ENCODE measurements at places on chromosomes 16 and 17. TPM values are rescaled to one million over a fixed set of nuclear protein-coding genes. Genes with fewer than 3 reads are reported as not detected.

The ABI3 gene
- polyA plus RNA-seq, result 18.6 TPM

The CARD14 gene
- polyA plus RNA-seq, result 1.3 TPM

The ALOX12B gene
- polyA plus RNA-seq, result 0.81 TPM

DNA sequence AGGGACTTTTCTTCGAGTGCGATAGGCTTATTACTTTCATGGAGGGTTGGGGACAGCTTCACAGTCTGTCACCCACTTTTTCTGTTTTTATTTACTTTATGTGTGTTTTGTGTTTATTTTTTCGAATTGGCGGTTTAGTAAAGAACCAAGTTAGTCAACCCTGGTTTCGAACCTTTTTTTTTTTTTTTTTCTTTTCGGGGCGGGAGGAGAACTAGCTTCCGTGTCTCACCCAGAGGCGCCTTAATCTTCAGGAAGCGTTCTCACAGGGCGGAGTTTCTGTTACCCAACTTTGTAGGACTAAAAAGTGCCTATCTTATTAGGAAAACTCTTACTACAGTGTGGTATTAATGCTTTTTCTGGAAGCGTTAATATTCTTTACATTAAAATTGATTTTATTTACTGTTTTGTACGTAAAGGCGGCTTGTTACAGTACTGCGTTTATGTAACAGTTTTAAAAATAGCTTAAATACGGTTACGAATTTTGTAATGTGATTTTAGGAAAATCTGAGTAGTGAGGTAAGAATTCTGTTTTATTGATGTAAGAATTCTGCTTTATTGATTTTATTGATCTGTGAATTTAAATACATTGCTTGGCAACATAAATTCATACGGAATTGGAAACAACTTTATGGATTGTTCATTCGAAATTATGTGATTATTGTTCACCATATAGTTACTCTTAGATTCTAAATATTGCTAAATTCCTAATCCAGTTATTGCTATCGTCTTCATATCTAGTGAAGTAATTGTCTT is 885 bp downstream of the ZNF207 start:
- H3K4me3 ChIP-seq, result peak overlapping the region; percentile 88
- H3K27ac ChIP-seq, result peak overlapping the region; percentile 98
- DNase-seq, result peak; percentile 73
- H3K27me3 ChIP-seq, result no peaks in the 10 kb centered on the region

DNA sequence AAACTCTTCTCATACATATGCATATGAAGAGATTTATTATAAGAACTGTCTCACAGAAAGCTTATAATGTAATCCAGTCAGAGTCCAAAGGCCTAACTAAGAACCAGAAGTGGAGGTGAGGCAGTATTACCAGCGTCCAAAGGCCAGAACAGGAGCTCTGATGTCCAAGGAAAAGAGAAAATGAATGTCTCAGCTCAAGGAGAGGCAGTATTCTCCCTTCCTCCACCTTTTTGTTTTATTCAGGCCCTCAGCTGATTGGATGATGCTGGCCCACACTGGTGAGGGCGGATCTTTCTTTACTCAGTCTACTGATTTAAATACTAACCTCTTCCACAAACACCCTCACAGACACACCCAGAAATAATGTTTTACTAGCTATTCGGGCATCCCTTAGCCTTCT is 43.4 kb downstream of the FBXL20 start:
- no peaks in the 10 kb centered on the region for H3K27me3 ChIP-seq
- no peak overlapping the region for H3K4me3 ChIP-seq
- DNase-seq, result peak; percentile 84
- no peaks in the 10 kb centered on the region for H3K4me1 ChIP-seq

GRCh38 chr17:49703557-49704277 is 4.0 kb downstream of the SLC35B1 start:
- peak; percentile 94 for DNase-seq
- no peak overlapping the region for H3K4me3 ChIP-seq
- H3K36me3 ChIP-seq, result peaks cover 23% of the 10 kb centered on the region
- H3K27ac ChIP-seq, result peak overlapping the region; percentile 49
- H3K4me1 ChIP-seq, result peaks cover 3% of the 10 kb centered on the region

DNA sequence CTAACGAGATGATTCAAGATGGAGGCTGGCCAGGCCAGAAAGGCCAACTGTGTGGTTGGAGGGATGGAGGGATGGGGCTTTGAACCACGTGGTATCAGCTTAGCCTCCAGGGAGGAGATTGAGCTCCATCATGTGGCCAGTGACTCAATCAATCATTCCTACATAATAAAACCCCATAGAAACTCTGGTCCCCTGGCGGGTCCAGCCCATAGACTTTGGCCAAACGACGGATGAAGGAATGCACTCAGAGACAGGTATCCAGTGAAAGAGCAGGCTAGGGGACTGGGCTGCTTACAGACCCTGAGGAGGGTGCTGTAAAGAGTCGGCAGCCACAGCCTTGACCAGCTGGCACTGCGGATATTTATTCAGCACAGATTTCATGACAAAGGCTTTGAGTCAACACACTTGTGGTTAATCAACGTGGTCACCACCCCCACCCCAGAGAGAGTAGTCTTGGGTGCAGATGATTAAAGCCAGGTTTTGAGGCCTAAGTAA is 308.7 kb upstream of the TNRC6C start:
- H3K36me3 ChIP-seq, result no peaks in the 10 kb centered on the region
- no peak overlapping the region for H3K4me3 ChIP-seq
- DNase-seq, result peak; percentile 4
- no peak overlapping the region for H3K27ac ChIP-seq
- H3K27me3 ChIP-seq, result no peaks in the 10 kb centered on the region
- no peaks in the 10 kb centered on the region for H3K4me1 ChIP-seq

DNA sequence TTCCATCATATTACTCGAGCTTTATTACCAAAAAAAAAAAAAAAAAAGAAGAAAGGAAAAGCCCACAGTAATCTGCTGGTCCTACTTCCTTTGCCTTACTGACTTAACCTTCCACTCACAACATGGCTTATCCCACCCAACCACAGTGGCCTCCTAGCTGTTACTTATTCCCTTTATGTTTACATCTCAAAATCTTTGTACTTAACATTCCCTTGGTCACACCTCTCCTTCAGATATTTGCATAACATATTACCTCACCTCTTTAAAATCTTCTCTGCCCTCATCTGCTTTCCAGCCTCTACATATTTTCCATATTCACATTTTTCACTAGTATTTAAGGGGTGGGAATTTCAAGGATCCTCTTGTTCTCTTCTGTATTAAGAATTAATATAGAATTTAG is 327.0 kb upstream of the TBX2 start:
- no peak overlapping the region for H3K4me3 ChIP-seq
- no peaks in the 10 kb centered on the region for H3K36me3 ChIP-seq
- H3K4me1 ChIP-seq, result no peaks in the 10 kb centered on the region
- H3K27ac ChIP-seq, result no peak overlapping the region
- DNase-seq, result no peak

DNA sequence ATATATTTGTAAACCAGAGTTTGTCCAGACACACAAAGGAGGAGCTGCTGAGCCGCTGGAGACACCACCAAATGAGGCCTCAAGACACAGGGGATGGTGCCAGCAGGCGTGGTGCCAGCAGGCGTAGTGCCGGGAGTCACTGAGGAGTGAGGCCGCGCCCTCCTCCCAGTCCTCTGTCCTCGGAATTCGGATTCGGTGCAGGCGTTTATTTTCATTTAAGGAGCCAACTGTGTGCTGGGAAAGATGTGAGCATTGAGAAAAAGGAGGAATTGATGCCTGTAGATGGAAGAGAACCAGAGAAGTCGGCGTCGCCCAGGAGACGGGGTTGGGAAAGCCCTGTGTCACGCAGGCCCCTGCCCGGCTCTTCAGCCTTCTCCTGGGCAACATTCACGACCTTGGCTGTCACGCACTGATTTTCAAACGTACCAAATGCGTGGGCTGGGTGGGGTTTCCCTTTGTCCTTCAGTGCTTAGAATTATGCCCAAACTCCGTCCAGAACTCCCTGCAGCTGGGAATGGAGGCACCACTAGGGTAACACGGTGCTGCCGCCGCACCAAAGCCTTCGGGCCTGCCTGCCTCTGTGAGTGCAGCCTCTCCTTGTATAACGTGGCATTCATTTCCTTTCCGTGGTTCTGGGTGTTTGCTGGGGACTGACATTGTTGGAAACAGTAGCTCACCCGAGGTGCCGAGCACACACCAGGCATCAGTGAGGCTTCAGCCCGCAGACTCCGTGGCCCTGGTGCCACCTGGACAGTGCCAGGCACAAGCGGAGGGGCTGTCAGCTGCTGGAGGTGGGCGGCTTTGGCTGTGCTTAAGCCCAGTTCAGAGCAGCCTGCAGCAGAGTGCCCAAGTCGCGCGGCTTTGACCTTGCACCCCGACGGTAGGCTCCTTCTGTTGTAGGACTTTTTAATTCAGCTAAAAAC is 49.0 kb upstream of the CHMP6 start:
- H3K4me3 ChIP-seq, result no peak overlapping the region
- DNase-seq, result peak; percentile 51
- no peaks in the 10 kb centered on the region for H3K4me1 ChIP-seq
- H3K27me3 ChIP-seq, result no peaks in the 10 kb centered on the region

DNA sequence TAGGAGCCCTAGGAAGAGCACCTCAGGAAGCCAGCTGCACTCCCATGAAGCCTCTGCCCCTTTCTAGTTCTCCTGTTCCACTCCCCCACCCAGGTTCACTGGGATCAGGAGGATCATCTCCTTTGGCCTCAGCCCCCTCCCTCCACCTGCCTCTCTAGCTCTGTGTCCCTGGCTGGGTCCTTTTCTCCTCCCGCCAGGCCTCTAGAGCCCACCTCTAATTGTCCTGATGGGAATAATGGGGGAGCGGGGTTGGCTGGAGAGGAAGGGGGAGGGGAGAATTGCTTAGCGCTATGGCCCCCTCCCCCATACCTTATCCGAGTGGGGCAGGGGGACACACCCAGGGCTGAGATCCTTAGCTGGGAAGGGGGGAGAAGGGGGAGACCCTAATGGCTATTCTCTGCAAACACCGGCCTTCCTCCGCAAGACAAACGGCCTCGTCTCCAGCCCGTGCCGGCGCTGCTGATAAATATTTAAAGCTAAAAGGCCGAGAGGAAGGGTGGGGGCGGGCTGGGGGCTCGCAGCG is 997 bp downstream of the HOXB7 start:
- peaks cover 19% of the 10 kb centered on the region for H3K4me1 ChIP-seq
- peak overlapping the region; percentile 57 for H3K4me3 ChIP-seq
- no peaks in the 10 kb centered on the region for H3K36me3 ChIP-seq
- peaks cover 97% of the 10 kb centered on the region for H3K27me3 ChIP-seq
- DNase-seq, result no peak

DNA sequence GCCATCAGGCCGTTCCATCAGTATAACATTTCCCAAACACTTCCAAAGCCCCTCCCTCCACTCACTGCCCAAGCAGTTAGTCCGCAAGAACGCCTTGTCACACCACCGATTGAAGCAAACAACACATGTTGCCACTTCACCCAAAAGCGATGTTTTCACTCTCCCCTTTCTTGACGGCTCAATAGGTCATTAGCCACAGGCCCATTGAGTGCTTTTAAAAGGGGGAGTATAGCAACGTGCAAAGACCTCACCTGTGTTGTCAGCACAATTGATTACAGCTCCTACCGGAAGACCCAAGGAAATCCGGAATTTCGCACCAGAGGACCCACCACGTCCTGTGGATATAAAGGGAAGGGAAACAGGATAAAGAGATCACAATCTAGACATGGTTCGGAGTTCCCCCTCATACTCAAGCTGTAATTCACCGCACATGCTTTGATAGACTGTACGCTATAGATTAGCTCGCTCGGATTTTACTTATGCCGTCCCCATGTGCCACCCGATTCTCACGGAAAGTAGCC is 690 bp downstream of the RPL23 start:
- no peak for DNase-seq
- H3K4me1 ChIP-seq, result peaks cover 5% of the 10 kb centered on the region
- no peaks in the 10 kb centered on the region for H3K27me3 ChIP-seq
- H3K36me3 ChIP-seq, result peaks cover 19% of the 10 kb centered on the region
- peak overlapping the region; percentile 99 for H3K27ac ChIP-seq
- H3K4me3 ChIP-seq, result peak overlapping the region; percentile 37

- H3K4me3 ChIP-seq, result no peak overlapping the region
- no peak for DNase-seq
- H3K27ac ChIP-seq, result no peak overlapping the region
- no peaks in the 10 kb centered on the region for H3K36me3 ChIP-seq
- H3K27me3 ChIP-seq, result peaks cover 32% of the 10 kb centered on the region
Measured at GRCh38 chr16:67252609-67253497, 4.1 kb downstream of the SLC9A5 start.

- peaks cover 9% of the 10 kb centered on the region for H3K36me3 ChIP-seq
- DNase-seq, result no peak
Measured at GRCh38 chr17:36510636-36511035, 24.0 kb downstream of the MYO19 start.
